ENCODE measurements at places on chromosomes 13 and 19.

DNA sequence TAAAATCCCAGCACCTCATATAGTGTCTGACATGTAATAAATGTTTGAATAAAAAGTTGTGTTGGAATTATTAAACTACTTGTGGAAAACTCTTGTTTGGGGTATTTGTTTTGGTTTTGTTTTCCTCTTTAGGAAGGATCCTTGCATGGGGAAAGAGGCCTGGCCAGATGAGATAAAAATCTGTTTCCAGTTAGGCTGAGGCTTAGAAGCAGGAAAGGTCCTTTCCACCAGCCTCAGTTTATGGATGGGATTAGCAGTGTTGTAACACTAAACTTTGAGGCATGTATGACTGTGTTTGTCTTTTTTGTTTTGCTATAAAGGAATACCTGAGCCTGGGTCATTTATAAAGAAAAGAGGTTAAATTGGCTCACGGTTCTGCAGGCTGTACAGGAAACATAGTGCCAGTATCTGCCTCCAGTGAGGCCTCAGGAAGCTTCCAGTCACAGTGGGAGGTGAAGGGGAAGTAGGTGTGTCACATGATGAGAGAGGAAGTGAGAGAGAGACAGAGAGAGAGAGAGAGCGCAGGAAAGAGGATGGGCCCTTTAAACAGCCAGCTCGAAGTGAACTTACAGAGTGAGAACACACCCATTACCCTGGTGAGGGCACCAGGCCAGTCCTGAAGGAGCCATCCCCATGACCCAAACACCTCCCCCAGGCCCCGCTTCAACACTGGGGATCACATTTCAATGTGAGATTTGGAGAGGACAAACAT is 21.6 kb downstream of the SPATA13 start:
- DNase-seq = no peak

DNA sequence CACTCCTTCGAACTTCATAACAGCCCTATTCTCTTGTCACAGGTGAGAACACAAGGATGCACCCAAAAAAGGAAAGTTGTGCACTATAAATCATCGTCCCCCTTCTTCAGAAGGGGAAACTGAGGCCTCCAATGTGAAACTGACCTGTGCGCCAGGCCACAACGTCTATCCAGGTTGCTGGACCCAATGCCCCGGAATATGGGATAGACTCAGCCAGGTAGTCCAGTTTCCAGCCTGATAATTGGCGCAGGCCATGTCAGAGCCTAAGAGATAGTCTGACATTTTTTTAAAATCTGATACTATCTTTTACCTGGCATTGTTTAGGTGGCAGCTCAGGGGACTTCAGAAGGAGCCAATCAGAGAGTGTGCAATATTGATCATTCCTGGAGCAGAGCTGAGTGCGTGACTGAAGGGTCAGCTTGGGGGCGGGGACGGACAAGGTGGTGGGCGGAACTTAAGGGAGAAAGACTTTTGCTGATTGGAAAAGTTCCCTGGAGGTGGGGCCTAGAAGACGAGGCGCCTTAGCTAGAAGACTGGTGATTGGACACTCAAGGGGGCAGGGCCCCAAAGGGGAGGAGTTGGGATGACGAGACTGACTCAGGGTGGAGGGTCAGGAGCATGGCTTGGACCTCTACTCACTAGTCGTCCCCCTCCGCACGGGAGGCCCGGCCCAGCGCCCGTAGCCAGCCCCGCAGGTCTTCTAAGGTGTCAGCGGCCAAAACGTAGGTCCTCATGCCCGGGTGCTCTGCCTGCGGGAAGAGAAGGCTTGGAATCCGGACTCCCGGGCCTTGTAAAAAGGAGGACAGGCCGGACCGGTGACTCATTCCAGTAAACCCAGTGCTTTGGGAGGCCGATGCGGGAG is 8.5 kb downstream of the PLEKHA4 start:
- no peak for DNase-seq

GRCh38 chr19:46728693-46729339 is 11.9 kb upstream of the PRKD2 start:
- peak; percentile 70 for DNase-seq

DNA sequence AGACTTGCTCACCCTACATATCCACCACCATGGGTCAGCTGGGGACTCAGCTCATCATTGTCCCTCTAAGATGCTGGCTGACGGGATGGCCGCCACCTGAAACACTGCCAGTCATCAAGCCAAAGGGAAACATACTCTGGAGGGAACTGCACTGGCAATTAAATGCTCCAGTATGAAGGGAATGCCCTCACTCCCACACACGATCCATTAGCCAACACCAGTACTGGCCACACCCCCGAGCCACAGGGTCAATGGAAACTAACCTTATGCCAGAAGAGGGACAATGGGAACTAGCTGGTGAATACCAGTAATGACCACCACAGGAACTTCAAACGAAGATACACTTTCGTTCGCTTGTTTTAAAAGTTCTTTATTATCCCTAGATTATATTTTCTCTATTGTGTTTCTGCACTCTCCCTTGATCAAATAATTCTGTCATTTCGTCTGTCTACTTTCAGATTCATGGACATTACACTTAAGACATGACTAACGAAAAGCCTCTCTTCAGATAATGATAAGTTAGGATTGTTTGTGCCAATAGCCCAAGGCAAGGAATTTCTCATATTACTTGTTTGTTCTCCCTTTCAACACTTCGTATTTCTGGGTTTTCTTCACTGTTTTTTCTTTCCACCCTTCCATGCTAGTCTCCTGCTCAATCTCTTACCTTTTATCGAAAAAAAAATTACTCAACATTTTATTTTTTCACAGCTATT is 1.7 kb upstream of the ZNF507 start:
- no peak for DNase-seq

DNA sequence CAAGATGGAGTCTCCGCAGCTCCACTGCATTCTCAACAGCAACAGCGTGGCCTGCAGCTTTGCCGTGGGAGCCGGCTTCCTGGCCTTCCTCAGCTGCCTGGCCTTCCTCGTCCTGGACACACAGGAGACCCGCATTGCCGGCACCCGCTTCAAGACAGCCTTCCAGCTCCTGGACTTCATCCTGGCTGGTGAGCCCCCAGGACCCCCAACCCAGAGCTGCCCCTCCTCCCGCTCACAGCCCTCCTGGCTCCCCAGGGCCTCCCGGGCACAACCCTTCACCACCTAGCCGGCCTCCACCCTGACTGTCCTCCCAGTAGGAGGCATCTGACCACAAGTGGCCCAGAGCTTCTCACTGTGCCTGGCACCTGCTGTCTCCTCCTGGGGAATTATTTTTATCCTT is 9.4 kb downstream of the SYNGR4 start:
- DNase-seq = no peak

DNA sequence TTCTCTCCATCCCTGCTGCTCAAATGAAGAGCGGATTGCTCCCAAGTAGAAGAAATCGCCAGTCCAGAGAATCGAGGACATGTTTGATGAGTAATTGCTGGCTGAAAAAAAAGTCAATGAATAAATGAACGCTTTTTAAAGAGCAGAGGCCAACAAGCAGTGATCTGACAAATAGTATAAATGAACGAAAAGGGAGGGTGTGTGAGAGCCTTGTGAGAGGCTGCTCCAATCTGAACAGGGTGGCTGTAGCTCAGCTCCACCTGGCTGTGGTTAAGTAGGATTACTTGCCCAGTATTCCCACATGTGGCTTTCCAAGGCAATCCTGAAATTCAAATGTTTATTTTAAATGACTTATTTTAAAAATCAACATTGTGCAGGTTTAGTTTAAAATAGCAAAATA is 117.1 kb downstream of the TSHZ3 start:
- no peak for DNase-seq

- DNase-seq = no peak
Measured at GRCh38 chr13:53238261-53238660, 209.6 kb downstream of the OLFM4 start.

GRCh38 chr19:11194656-11195558 is 2.4 kb downstream of the KANK2 start:
- no peak for DNase-seq

DNA sequence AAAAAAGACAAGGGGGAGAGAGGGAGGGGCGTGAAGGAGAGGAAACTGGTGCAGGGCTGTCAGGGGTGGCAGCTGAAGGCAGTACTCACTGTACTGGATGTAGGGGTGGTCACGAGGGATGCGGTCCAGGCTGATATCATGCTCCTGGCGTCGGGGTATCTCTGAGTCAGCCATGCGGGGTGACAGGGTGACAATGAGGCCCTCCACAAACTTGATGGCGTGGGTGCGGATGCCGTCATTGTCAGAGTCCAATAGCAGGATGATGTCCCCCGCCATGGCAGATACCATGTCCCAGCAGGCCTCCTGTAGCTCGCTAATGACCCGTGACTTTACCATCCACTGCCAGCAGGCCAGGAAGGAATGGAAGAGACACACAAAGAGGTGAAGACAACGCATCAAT is 15.3 kb downstream of the SYMPK start:
- no peak for DNase-seq

DNA sequence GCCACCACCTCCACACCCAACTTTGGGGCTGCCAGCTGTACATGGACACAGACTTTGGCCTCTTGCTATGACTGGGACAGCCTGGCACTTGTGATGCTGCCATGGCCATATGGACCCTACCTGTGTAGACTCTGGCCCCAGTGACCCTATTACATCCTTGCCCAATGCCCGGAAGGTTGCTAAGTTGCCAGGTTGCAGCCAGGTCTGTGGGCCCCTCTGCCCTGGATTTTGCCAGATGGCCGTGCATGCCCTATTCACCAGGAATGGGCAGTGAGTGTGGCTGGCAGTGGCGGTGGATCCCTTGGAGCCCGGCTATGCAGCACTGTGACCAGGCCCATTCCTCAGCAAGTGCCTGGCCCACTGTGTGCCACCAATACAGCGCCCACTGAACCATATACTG is 8.9 kb upstream of the SDHAF1 start:
- no peak for DNase-seq

DNA sequence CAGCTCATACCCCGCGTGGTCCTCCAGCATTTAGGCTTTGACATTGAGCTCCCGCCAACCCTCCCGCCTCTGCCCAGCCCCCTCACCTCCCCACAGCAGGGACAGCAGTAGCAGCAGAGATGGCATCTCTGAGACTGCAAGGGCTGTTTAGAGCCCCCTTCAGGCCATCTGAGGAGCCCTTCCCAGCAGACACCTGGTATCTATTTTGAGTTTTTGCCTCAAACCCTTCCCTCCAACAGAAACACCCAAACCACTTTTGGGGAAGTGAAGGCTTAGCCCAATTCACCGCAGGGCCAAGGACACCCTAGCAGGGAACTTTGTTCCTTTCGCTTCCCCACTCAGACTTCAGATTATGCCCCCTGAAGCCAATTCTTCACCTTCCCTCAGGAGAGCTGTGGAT is 6.3 kb upstream of the ZNF175 start:
- no peak for DNase-seq

- DNase-seq = no peak
Measured at GRCh38 chr13:62014299-62014698, 598.6 kb upstream of the PCDH20 start.

GRCh38 chr13:67100730-67101129 is 129.4 kb downstream of the PCDH9 start:
- no peak for DNase-seq

GRCh38 chr19:49581007-49581508 is at the start of gene PRRG2:
Gene PRRG2 (plus strand): TSS chr19:49581316. CDS start chr19:49583220, 1,904 bp downstream.
- no peak for DNase-seq

GRCh38 chr13:35164324-35164932 is 222.4 kb downstream of the NBEA start:
- no peak for DNase-seq

- DNase-seq = peak; percentile 12
Measured at GRCh38 chr19:33797802-33798671, 1.4 kb downstream of the KCTD15 start.

DNA sequence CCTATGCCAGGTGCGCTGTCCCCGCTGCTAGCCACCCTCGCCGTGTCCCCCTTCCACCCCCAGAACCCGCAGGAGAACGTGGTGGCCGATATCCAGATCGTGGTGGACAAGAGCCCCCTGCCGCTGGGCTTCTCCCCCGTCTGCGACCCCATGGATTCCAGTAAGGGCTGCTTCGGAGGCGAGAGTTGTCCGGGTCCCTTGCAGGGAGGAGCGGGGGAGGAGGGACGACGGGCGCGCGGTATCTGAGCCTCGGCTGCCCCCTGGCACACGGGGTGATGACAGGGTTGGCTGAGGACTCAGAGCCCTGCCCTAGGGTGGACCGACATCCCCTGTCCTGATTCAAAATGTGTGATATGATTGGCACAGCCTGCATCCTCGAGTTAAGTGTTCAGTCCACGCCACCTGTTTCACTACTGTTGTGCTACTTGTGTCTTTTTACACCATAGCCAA is 653 bp downstream of the MVB12A start:
- peak; percentile 18 for DNase-seq

DNA sequence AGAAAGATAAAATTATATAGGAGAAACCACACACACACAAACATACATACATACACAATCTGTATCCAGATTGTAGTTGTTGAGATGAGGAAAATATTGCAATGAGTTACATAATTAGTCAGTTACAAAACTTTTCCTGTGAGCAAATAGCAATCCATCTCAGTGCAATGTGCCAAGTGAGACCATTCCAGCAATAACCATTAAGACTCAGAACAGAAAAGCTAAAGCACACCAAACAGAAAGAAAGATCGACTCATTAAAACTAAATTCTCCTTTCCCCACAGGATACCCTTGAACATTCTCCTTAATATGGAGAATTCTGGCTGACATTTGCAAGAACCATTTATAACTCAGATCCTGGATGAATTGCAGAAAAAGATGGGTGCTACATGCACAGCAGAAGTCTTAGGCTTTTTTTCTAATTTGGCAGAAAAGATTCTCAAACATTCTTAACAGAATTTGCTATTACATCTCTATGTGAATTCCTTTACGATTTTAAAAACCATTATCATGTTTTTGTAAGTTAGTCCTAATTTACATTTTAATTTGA is 1341.2 kb upstream of the SPRY2 start:
- no peak for DNase-seq

Measured in T-helper 2 cell treated with Interferon-gamma antibody and Interleukin-4, amounts not matched to agents 5 μg/mL and 100 μg/mL, for 36 hours (primary cell).